ENCODE measurements at places on chromosomes 4 and X. TPM values are rescaled to one million over a fixed set of nuclear protein-coding genes. Genes with fewer than 3 reads are reported as not detected.

DNA sequence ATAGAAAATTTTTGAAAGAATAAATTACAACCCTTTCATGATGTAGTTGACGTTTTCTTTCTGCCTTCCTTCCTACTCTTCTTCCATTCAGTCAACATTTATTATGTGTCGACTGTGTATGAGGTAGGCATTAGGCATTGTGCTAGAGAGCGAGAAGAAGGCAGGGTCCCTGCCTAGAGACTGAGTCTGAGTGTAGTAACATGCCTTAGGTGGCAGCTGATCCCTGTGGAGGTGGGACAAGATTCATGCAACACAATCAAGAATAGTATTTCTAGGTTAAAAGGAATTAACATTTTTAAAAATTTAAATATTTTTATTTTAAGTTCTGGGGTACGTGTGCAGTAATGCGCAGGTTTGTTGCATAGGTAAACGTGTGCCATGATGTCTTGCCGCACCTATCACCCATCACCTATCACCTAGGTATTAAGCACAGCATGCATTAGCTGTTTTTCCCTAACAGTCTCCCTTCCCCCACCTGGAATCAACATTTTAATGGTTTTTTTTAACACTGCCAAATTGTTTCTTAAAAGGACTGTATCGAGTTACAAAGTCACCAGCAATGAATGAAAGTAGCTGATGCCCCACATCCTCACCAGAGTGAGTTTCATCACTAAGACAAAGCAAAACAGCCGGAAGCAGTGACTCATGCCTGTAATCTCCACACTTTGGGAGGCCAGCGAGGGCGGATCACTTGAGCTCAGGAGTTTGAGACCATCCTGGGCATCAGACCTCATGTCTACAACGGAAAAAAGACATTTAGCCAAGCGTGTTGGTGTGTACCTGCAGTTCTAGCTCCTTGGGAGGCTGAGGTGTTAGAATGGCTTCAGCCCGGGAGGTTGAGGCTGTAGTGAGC lies 84.0 kb downstream of the WWC2 start:
- no peak overlapping the region for H3K27ac ChIP-seq
- H3K4me3 ChIP-seq, result no peak overlapping the region

WNK3 gene
- polyA plus RNA-seq, result 0.47 TPM

- H3K4me3 ChIP-seq, result no peak overlapping the region
- no peak overlapping the region for H3K27ac ChIP-seq
- peaks cover 11% of the 10 kb centered on the region for H3K36me3 ChIP-seq
- H3K4me1 ChIP-seq, result no peaks in the 10 kb centered on the region
These were observed 20.5 kb upstream of the FAM193A start for GRCh38 chr4:2515830-2516550.

DNA sequence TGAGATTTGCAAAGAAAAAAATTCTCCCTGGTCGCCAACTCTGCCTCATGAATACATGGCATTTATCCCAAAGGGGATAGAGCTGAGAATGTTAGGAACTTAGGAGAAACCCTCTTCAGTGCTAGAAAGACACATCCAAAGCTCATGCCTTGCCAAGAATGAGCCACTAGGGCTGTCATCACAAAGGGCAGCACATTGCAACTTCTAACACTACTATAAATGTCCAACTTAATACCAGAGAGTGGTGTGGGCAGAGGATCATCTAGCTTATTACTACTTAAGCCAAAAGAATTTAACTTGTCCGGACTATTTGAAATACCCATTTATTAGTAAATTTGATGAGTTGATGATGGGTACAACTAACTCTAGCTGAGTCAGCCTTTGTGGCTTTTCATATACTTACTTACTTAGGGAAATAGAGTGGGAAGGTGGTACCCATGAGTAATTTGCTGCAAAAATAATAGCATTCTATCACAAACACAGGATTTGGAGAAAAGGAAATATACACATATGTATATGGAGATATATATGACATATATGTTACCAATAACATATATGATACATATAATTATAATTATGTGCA lies 66.3 kb upstream of the GAB1 start:
- H3K4me1 ChIP-seq, result no peaks in the 10 kb centered on the region
- H3K27me3 ChIP-seq, result no peaks in the 10 kb centered on the region
- H3K36me3 ChIP-seq, result no peaks in the 10 kb centered on the region
- DNase-seq, result no peak
- H3K4me3 ChIP-seq, result no peak overlapping the region
- H3K27ac ChIP-seq, result no peak overlapping the region

RRH gene
- polyA plus RNA-seq, result not detected

GRCh38 chr4:88697141-88697540 lies 488 bp downstream of the NAP1L5 start:
- peak; percentile 33 for DNase-seq
- H3K36me3 ChIP-seq, result no peaks in the 10 kb centered on the region
- H3K27me3 ChIP-seq, result no peaks in the 10 kb centered on the region

GRCh38 chr4:174631901-174632758 lies 109.8 kb upstream of the HPGD start:
- H3K27ac ChIP-seq, result no peak overlapping the region
- peak; percentile 26 for DNase-seq
- H3K4me3 ChIP-seq, result no peak overlapping the region
- H3K36me3 ChIP-seq, result no peaks in the 10 kb centered on the region
- H3K4me1 ChIP-seq, result no peaks in the 10 kb centered on the region

GRCh38 chrX:68256990-68257389 lies 176.3 kb downstream of the OPHN1 start:
- H3K4me1 ChIP-seq, result no peaks in the 10 kb centered on the region
- no peak for DNase-seq
- no peaks in the 10 kb centered on the region for H3K27me3 ChIP-seq
- no peak overlapping the region for H3K27ac ChIP-seq

DNA sequence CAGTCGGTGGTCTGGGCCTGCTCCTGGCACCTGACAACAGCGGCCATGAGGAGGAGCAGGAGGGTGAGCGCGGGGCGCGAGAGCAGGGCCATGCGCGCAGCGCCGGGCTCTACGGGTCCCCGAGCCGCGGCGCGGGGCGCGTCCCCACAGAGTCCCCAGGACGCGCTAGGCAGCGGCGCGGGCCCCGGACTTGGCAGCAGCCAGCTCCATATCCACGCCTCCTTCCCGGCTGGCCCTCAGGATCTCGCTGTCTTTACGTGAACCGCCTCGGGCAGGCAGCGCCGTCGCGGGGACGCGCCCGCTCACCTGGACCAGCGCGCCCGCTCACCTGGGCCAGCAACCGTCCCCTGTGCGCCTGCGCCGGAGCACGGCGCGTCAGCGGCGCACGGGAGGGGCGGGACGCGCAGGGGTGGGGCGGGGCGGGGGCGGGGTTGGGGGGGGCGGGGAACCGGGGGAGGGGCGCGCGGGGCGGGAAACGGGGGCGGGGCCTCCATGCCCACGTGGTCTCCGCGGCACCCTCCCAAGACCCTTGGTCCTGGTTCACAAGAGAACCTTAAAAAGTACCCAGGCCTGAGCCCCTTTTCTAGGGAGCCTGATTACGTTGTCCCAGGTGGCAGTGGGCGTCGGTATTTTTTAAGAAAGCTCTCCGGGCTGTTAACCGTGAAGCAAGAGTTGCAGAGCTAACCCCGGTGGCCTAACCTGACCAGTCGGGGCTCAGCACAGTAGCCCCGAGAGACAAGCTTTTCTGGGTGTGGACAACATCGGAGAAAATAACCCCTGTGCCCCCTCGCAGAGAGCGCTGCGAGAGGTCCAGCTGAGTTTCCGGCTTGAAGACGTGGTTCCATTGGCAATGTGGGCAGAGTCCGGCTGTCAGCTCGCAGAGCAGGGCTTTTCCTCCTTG lies at the start of gene PLA2G12A:
PLA2G12A (minus strand) TSS at position 353 of the 901 bp plus-strand sequence; CDS start at position 92, 261 bp downstream.
- H3K4me1 ChIP-seq, result peaks cover 14% of the 10 kb centered on the region
- H3K27me3 ChIP-seq, result no peaks in the 10 kb centered on the region
- no peaks in the 10 kb centered on the region for H3K36me3 ChIP-seq

DNA sequence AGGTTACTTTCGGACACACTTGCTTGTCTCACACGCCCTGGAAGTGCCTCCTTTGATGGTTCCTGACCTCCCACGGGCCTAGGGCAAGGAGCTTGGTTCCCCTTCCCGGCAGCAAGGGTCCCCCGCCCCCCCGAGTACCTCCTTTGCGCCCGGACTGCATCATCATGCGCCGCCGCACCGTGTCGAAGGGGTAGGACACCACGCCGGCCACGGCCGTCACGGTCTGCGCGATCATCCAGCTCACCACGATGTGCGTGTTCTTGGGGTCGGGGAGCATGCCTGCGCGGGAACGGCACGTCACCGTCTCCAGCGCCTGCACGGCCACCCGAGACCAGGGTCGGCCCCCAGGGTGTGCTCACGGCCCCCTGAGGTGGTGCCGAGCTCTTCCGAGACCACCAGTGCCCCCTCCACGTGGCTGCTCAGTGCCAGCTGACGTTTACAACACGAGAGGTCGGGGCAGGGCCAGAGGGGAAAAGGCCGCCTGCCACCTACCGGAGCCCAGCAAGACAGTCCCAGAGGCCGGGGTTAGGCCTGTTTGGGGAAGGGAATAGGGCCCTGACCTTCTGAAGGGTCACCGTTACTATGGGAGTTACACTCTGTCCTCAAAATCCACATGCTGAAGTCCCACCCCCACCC lies 4.7 kb downstream of the SLC25A6 start:
- no peak for DNase-seq
- H3K4me1 ChIP-seq, result peaks cover 21% of the 10 kb centered on the region
- H3K4me3 ChIP-seq, result no peak overlapping the region

MAML3 gene
- 0.55 TPM for polyA plus RNA-seq

- no peak overlapping the region for H3K27ac ChIP-seq
- no peaks in the 10 kb centered on the region for H3K36me3 ChIP-seq
- no peaks in the 10 kb centered on the region for H3K27me3 ChIP-seq
- no peak overlapping the region for H3K4me3 ChIP-seq
These were observed 49.7 kb downstream of the TMEM156 start for GRCh38 chr4:38982361-38983095.
